ENCODE measurements at places on chromosomes 6 and 20.

- DNase-seq = no peak
Measured at GRCh38 chr6:105868823-105869460, 217.2 kb upstream of the PRDM1 start.

GRCh38 chr6:121965739-121966138 is 433.7 kb upstream of the HSF2 start:
- no peak for DNase-seq

- DNase-seq = no peak
Measured at GRCh38 chr6:157642736-157643135, 180.3 kb upstream of the SNX9 start.

GRCh38 chr20:1806456-1806855 is 88.8 kb upstream of the SIRPA start:
- DNase-seq = no peak

- DNase-seq = no peak
Measured at GRCh38 chr20:7207186-7207798, 439.8 kb downstream of the BMP2 start.

DNA sequence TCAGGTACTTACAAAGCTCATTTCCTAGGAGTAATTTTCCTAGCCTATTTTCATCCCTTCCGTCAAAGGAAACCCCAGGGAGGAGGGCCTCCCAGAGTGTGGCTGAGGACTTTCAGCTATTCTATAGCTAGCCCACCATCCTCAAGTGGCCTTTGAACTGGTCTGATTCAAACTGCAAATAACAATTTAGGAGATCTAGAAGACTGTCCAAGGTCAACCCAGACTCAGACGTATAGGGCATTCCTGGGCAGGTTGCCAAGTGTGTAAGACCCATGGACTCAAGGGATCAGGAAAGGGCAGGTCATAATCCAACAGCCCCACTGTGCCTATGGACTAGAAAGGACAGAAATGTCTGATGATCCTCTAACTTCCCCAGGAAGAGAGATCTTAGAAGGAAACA is 2.1 kb upstream of the RRAGD start:
- no peak for DNase-seq

DNA sequence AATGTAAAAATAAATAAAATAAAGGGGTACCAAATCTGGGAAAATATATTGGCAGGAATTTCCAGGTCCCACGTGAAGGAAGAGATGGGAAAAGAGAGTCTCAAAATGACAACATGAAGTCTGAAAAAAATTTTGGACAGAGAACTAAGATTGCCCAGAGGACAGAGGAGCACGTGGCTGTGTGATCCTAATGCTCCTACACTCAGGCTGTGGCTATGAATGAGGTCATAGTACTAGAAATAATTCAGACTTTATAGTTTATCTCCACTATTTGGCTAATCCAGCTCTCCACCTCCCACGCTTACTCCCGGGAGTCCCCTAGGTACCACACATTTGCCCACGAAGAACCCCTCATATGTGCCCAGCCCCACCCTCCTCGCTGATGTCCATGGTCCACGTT is 42.8 kb upstream of the STMND1 start:
- no peak for DNase-seq

- DNase-seq = no peak
Measured at GRCh38 chr6:119764927-119765681, 415.5 kb upstream of the MAN1A1 start.

Data from ACHN (cell line).